ENCODE measurements at places on chromosomes 1 and 21. TPM values are rescaled to one million over a fixed set of nuclear protein-coding genes. Genes with fewer than 3 reads are reported as not detected.

The TFAP2E gene
- total RNA-seq = 3.5 TPM

The FCRL2 gene
- not detected for total RNA-seq

The CFAP107 gene
- not detected for total RNA-seq

The NTPCR gene
- 46.5 TPM for total RNA-seq

The TMIGD3 gene
- 0.88 TPM for total RNA-seq

The ADGRL4 gene
- not detected for total RNA-seq

The HAO2 gene
- 0.39 TPM for total RNA-seq

The RGS13 gene
- not detected for total RNA-seq

- no peaks in the 10 kb centered on the region for H3K36me3 ChIP-seq
- H3K4me1 ChIP-seq = peaks cover 16% of the 10 kb centered on the region
- H3K27me3 ChIP-seq = no peaks in the 10 kb centered on the region
- H3K27ac ChIP-seq = peak overlapping the region; percentile 66
- DNase-seq = peak; percentile 84
Measured at GRCh38 chr1:39898648-39899603, 2.8 kb downstream of the MYCL start.

- no peaks in the 10 kb centered on the region for H3K27me3 ChIP-seq
- peak overlapping the region; percentile 85 for H3K27ac ChIP-seq
- H3K4me3 ChIP-seq = no peak overlapping the region
Measured at GRCh38 chr21:45295576-45296365, 8.1 kb upstream of the POFUT2 start.

DNA sequence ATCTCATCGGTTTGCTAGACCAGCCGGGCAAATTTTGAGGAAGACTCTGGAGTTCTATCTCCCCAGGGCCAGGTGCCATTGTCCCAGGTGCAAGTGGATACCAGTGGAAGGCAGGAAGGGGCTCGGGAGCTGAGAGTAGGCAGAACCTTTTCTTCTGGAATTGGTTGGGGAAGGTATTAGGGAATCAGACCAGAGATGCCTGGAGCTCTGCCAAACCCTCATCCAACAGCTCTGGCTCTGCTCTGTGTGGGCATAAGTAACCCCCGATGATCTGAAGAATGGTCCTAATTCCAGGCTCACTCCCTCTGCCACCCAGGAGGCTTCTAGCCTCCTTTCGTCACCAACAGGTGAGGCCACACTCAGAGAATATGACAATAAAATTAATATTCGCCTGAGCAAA lies 69.9 kb downstream of the PGBD5 start:
- H3K27me3 ChIP-seq = no peaks in the 10 kb centered on the region
- H3K4me1 ChIP-seq = no peaks in the 10 kb centered on the region
- no peak for DNase-seq

DNA sequence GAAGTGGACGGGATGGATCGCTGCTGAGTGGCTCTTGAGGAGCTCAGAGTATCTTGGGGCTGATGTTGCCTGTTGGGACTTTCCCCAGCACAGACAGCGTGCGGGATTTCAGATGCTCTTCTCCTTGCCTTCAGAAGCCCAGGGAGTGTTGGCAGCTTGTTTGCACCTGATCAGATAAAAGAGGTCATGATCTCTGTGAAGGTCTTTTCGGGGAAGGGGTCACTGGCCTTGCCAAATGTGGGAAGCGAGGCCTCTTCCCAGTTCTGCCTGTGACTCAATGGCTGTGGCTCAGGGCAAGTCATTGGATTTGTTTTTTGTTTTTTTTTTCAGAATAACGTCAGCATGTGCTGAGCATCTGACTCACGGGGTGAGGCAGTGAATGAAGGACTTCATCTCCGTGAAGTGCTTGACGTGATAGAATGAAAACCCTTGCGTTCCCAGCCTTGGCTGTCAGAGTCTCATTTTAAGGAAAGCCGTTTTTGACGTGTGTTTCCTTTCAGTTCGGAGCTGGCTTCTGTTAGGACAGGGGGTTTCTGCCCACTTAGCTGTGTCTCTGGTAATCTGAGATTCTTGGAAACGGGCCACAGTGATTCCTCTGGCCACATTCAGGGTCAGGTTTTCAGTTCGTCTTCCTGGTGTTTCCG lies 46.7 kb downstream of the GALNT2 start:
- H3K4me1 ChIP-seq = peaks cover 14% of the 10 kb centered on the region
- H3K27ac ChIP-seq = peak overlapping the region; percentile 46
- H3K36me3 ChIP-seq = no peaks in the 10 kb centered on the region
- H3K27me3 ChIP-seq = no peaks in the 10 kb centered on the region
- H3K4me3 ChIP-seq = no peak overlapping the region

DNA sequence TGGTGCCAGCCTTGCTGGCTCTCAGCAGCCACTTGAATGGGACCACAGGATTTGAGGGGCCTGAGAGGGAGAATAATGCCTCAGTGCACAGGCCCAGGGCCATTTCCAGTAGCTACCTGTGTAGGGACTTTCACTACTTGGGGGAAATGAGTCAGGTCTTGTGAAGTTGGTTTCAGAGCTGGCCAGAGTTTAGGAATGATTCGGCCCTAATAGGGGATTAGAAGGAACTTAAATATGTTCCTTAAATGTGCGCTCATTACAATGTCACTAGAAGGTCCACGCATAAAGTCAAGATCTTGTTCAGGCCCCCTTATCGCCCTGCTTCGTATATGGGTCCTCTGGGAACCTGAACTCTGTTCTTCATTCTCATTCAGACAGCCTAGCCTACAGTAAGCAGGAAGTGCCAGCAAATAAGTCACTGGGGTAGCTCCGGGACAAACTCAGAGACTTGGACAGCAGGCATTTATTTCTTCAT lies 5.6 kb upstream of the AKR1A1 start:
- H3K36me3 ChIP-seq = no peaks in the 10 kb centered on the region
- H3K27ac ChIP-seq = peak overlapping the region; percentile 67
- no peak overlapping the region for H3K4me3 ChIP-seq
- peaks cover 10% of the 10 kb centered on the region for H3K4me1 ChIP-seq
- DNase-seq = no peak
- H3K27me3 ChIP-seq = no peaks in the 10 kb centered on the region

GRCh38 chr1:232450615-232451014 lies 179.3 kb downstream of the SIPA1L2 start:
- DNase-seq = no peak
- no peak overlapping the region for H3K27ac ChIP-seq
- no peaks in the 10 kb centered on the region for H3K4me1 ChIP-seq
- no peaks in the 10 kb centered on the region for H3K36me3 ChIP-seq
- no peaks in the 10 kb centered on the region for H3K27me3 ChIP-seq

GRCh38 chr1:8814865-8815264 lies 2.6 kb downstream of the RERE start:
- H3K4me3 ChIP-seq = no peak overlapping the region
- H3K36me3 ChIP-seq = no peaks in the 10 kb centered on the region
- H3K27me3 ChIP-seq = no peaks in the 10 kb centered on the region

DNA sequence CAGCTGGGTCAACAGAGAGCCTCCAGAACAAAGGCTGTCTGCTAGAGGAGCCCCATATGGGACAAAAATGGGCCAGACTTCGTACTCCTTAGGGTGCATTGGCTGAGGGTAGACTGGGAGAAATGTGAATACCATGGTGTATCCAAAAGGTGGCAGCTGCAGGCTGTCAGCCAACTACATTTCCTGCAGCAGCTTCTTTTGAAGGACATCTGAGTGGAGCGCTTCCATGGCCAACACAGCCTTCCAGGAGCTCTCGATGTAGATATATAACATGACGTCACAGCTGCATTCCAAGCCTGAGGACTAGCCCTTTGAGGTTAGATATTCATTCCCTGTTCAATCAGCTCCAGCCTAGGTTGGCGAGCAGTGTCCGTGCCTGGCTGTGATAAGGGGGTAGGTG lies 107.7 kb downstream of the MAB21L3 start:
- DNase-seq = no peak
- no peak overlapping the region for H3K4me3 ChIP-seq
- peak overlapping the region; percentile 33 for H3K27ac ChIP-seq

GRCh38 chr1:162846256-162847212 lies 14.4 kb downstream of the CCDC190 start:
- no peak overlapping the region for H3K4me3 ChIP-seq
- no peak overlapping the region for H3K27ac ChIP-seq
- no peaks in the 10 kb centered on the region for H3K36me3 ChIP-seq
- no peak for DNase-seq
- no peaks in the 10 kb centered on the region for H3K4me1 ChIP-seq

DNA sequence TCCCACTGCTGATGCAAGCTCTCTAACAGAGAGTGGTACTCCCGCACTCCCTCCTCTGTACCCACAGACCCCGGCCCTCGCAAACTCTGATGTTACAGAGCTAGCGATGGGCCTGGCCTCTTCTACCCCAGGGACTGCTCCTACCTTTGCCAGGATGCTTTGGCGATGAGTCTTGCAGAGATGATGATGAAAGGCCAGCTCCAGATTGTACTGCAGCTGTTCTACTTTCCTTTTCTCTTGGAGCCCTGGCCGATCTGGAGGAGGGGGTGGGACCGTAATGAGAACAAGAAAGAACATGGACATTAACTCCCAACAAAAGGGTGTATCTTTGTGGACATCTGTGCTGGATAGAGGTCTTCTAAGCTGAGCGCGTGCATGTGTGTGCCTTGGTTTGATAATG lies 6.0 kb upstream of the LINGO4 start:
- H3K27ac ChIP-seq = no peak overlapping the region
- H3K36me3 ChIP-seq = no peaks in the 10 kb centered on the region
- no peaks in the 10 kb centered on the region for H3K27me3 ChIP-seq
- no peak overlapping the region for H3K4me3 ChIP-seq

GRCh38 chr1:171762143-171762563 lies 19.3 kb upstream of the METTL13 start:
- no peaks in the 10 kb centered on the region for H3K36me3 ChIP-seq
- no peaks in the 10 kb centered on the region for H3K4me1 ChIP-seq
- no peak overlapping the region for H3K27ac ChIP-seq
- DNase-seq = no peak
- no peaks in the 10 kb centered on the region for H3K27me3 ChIP-seq

GRCh38 chr1:220151454-220151853 lies 57.5 kb downstream of the IARS2 start:
- H3K4me3 ChIP-seq = no peak overlapping the region
- H3K36me3 ChIP-seq = no peaks in the 10 kb centered on the region
- no peaks in the 10 kb centered on the region for H3K4me1 ChIP-seq
- H3K27ac ChIP-seq = no peak overlapping the region
- DNase-seq = no peak

GRCh38 chr1:223873044-223873443 lies 27.3 kb upstream of the TP53BP2 start:
- no peak for DNase-seq
- H3K4me3 ChIP-seq = no peak overlapping the region
- H3K27me3 ChIP-seq = no peaks in the 10 kb centered on the region
- H3K27ac ChIP-seq = no peak overlapping the region
- H3K36me3 ChIP-seq = no peaks in the 10 kb centered on the region

GRCh38 chr21:33924079-33924765 lies 8.6 kb upstream of the ATP5PO start:
- H3K36me3 ChIP-seq = no peaks in the 10 kb centered on the region
- no peaks in the 10 kb centered on the region for H3K27me3 ChIP-seq
- H3K4me1 ChIP-seq = peaks cover 22% of the 10 kb centered on the region
- H3K27ac ChIP-seq = peak overlapping the region; percentile 2
- DNase-seq = peak; percentile 87

- no peaks in the 10 kb centered on the region for H3K27me3 ChIP-seq
- peak; percentile 90 for DNase-seq
- peaks cover 10% of the 10 kb centered on the region for H3K4me1 ChIP-seq
- H3K36me3 ChIP-seq = peaks cover 2% of the 10 kb centered on the region
- H3K27ac ChIP-seq = peak overlapping the region; percentile 100
Measured at GRCh38 chr1:179881642-179882252, 338 bp upstream of the TOR1AIP1 start.

DNA sequence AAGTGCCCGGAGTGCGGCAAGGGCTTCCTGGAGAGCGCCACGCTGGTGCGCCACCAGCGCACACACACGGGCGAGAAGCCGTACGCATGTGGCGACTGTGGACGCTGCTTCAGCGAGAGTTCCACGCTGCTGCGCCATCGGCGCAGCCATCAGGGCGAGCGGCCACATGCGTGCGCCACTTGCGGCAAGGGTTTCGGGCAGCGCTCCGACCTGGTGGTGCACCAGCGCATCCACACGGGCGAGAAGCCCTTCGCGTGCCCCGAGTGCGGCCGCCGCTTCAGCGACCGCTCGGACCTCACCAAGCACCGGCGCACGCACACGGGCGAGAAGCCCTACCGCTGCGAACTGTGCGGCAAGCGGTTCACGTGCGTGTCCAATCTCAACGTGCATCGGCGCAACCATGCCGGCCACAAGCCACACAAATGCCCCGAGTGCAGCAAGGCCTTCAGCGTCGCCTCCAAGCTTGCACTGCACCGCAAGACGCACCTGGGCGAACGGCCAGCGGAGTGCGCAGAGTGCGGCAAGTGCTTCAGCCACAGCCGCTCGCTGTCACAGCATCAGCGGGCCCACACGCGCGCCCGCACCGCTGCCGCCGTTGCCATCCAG lies 10.0 kb downstream of the ZNF672 start:
- no peak for DNase-seq
- H3K4me3 ChIP-seq = no peak overlapping the region
- no peaks in the 10 kb centered on the region for H3K4me1 ChIP-seq
- H3K36me3 ChIP-seq = no peaks in the 10 kb centered on the region
- no peak overlapping the region for H3K27ac ChIP-seq

DNA sequence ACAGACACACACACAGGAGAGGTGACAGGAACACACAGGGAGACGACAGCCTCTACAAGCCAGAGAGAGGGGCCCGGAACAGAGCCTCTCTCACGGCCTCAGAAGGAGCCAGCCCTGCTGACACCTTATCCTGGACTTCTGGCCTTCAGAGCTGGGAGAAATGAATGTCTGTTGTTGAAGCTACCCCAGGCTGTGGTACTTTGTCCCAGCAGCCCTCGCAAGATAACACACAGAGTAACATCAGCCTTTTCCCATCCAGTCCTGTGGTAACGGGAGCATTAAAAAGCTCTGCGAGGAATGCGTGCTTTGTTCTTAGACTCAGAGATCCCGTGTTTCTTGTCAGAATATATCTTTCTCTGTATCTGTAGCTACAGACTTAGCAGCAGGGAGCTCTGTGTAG lies 131.2 kb downstream of the SIM2 start:
- H3K27ac ChIP-seq = peak overlapping the region; percentile 5
- no peak for DNase-seq
- no peak overlapping the region for H3K4me3 ChIP-seq
